ENCODE measurements at places on chromosomes 1 and 21. TPM values are rescaled to one million over a fixed set of nuclear protein-coding genes. Genes with fewer than 3 reads are reported as not detected.

LIN28A gene
- total RNA-seq, result not detected

KCNK1 gene
- 10.0 TPM for total RNA-seq

DNA sequence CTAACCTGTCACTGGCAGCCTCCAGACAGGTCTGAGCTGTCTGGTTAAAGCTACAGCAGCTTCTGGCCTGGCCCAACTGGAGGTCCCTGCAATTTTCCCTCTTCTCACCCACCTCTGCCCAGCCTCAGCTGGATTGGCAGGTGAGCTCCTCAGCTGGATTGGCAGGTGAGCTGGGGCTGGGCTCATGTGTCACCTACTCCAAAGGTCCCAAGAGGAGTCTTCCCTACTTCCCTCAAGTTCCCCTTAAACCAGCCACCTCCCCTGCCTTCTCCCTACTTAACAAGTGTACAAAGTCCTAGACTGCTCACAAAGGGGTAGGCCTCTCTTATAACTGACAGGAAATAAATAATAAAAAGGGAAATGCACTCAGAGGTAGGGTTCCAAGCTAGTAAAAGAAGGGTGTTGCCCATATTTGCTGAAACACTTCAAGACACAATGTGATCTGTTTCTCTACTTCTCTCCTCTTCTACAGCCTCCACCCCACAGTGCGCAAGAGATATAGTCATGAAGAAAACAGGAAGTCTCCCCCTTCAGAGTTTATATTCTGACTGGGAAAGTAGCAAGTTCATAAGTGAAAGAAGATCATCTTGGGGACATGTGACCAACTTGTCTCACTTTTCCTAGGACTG, at the start of gene GPA33:
Gene GPA33, minus strand, starts transcription at position 64 of the 629 bp plus-strand sequence. CDS start 90 bp downstream, outside the sequence.
- peak; percentile 91 for ATAC-seq

DNA sequence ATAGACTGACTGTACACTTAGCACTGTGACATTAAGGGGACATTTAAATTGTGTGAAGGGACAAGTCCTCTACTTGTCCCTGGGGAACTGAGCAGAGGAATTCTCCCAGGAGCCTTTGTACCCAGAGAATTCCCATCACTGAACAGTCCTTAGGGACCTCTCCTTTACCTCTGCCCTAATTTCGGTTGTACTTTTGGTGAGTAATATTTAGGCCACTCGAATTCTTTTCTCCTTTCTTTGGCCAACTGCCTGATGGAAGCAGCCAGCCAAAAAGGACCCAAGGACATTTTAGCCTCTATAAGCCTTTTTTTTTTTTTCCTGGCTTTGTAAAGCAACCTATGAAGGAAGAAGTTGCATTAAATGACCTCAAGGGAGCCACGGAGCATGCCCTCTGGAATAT, 71.5 kb downstream of the NR5A2 start:
- ATAC-seq, result no peak

DNA sequence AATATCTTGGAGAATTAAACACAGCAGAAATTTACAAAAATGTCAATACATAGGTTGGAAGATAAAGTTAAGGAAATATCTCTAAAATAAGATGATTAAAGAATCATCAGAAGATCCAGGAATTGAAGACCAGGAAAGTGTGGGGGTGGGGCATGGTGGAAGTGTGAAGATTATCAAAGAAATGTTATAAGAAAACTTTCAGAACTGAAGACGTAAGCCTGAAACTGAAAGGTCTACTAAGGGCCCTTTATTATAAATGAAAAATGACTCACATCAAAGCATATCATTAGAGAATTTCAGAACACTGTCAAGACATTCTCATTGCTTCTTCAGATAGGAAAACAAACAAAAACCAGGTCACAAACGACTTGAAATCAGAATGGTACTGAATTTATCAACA, 92.4 kb upstream of the DPT start:
- ATAC-seq, result peak; percentile 75

GRCh38 chr1:99297923-99298322, 33.6 kb downstream of the PLPPR4 start:
- ATAC-seq, result peak; percentile 62
